ENCODE measurements at places on chromosomes 5 and 9.

- no peak for DNase-seq
Observed at GRCh38 chr5:143644727-143645126, 167.2 kb upstream of the HMHB1 start.

DNA sequence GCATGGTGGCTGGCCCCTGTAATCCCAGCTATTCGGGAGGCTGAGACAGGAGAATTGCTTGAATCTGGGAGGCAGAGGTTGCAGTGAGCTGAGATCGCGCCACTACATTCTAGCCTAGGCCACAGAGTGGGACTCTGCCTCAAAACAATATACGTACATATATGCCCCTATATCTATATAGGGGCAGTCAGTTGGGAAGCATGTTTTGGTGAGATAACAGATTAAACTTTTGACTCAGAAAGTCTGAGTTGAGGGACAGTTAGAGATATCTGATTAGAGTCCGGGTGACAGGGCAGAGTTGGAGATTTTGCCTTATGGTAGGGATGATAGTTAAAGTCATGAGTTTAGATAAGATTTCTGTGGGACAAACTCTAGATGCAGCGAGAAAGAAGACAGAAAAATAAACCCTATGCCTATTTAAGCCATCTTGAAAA, 71.8 kb upstream of the ALDH1A1 start:
- DNase-seq = no peak

- no peak for DNase-seq
Observed at GRCh38 chr5:132422720-132423437, 53.4 kb downstream of the SLC22A5 start.

- no peak for DNase-seq
Observed at GRCh38 chr9:84856181-84856632, 186.7 kb downstream of the NTRK2 start.

DNA sequence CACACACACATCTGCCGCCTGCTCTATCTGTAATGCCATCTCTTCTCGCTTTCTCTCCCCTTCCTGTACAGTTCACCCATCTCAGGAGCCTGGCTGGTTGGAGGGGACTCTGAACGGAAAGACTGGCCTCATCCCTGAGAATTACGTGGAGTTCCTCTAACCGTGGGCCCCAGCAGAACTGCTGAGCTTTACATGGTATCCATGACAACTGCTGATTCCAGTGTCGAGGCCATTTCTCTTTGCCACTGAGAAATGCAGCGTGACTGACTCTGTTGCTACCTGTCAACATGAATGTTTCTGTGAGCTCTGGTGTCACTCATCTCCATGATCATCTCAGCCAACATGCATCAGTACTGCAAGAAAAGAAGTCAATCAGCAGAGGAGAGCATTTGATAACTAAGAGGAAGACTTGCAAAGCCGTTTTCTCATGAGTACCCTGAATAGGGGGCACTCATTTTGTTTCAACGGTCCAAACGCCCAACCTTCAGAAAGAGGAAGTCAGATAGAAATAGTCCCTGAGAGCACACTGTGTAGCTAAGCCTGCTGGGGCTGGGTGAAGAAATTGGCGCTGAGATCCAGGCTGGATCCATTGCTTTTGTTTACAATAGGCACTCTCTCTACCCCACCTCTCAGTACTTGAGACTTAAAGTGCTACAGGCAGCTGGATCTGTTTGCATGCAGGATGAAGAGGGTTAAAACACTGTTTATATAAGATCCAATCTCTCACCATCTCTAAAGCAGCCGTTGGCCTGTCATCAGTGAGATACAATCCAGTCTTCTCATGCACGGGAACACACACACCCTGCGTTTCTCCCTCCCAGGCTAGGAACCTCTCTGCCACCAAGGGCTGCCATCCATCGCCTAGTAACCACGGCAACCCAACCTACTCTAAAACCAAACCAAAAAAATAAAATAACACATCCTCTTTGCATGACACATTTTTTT, 180.9 kb downstream of the NR3C1 start:
- no peak for DNase-seq

DNA sequence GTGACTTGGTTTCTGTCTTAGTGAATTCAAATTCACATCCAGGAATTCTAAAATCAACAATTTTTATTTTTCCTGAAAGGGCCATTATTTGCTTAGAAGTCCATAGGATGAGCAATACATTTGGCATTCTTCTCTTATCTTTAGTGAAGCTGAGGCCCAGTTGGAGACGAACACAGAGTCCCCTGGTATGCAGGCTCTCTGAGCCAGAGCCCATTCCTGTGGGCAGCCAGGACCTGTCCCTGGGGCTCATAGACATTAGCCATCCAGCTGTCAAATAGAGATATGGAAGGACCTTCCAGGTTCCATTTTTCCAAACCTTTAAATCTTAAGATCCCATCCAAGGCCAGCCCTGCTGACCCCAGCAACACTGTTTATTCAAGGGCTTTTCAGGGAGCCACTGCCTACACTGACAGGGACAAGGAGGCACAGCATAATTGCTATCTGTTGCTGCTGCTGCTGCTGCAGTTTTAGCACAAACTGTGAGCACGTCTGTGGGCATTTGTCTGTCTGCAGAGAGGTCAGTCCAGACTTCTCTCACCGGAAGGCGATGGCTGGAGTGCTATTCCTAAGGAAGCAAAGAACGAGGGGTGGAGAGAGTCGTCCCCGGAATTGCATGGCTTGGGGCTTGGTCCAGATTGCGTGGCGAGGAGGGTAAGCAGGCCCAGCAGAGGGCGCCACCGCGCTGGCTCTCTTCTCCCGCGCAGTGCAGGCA, 639.0 kb downstream of the CCDC171 start:
- DNase-seq = no peak

DNA sequence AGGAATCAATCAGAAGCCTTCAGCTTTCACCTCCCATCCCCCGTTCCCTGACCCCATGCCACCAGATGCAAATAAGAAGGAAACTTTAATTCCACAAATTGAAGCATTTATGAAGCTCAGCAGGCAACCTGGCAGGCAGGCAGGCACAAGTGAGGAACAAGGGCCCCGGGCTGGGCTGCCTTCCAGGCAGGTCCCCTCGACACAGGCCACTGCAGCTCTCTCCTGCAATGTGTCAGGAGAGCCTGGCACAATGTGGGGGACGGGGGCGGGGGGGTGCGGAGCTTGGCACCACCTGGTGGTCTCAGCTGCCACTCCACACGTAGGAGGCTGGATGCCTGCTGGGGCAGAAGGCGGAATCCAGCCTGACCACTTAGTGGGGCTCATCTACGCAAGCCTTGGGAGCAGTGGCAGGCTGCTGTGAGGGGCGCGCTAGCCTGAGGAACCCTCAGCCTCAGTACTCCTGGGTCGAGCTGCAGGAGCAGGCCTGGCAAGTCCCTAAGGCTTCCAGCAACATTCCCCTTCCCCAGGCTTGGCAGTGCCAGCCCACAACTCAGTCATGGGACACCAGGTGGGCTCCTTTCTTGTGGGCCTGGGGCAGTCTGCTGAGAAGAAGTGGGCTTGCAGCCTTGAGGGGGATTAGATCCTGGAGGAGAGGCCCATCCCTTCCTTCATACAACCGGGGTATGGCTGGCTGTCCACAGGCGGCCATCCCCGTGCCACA, 50.2 kb upstream of the KCNMB1 start:
- no peak for DNase-seq

GRCh38 chr5:135271533-135272310, 127.3 kb downstream of the MACROH2A1 start:
- no peak for DNase-seq

- no peak for DNase-seq
Observed at GRCh38 chr5:16871746-16872339, 64.2 kb downstream of the MYO10 start.

DNA sequence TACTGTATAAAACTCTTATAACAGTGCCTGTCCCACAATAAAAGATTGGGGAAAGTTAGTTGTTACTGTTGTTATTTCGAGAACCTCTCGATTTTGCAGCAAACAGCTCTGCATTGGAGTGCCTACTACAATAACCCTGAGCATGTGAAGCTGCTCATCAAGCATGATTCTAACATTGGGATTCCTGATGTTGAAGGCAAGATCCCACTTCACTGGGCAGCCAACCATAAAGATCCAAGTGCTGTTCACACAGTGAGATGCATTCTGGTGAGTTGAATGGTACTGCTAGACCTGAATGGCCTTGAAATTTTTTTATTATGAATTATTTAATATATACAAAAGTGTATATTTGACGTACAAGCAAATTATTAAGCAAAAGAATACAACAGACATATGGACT, 123.2 kb downstream of the TEX10 start:
- DNase-seq = no peak

- no peak for DNase-seq
Observed at GRCh38 chr5:89273289-89273688, 390.3 kb upstream of the MEF2C start.

DNA sequence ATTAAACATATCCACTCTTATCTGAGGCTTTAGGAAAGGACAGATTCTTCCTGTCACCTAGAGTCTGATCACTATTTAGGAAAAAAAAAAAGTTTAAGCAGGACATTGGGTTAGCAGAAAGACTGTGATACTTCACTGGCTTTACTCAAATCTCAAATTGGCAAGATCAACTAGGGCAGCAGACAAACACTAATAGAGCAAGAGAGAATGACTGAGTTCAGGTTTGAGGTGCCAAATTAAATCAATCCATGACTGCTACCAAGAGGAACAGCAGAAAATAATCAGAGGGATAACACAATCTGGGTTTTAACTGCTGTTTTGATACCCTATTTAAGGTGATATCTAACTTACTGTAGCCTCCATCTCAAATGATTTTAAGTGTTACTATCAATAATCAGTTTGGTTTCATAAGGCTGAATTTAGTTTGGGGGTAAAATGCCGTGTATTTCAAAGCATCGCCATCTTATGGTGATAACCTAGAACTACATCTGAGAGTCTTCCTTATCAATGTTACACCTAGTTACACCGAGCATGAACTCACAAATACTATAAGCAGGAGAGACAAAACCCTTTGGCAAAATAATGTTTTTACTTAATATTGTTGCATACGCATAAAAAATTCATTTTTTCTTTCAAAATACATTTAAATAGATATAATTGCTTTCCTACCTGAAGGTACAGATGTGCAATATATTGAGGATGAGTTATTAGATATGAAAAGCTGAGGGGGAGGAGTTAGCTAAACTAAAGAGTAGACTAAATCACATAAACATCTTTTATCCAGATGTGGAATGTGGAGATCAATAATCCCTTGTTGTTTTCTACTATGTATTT, 286.4 kb upstream of the CDH12 start:
- no peak for DNase-seq

DNA sequence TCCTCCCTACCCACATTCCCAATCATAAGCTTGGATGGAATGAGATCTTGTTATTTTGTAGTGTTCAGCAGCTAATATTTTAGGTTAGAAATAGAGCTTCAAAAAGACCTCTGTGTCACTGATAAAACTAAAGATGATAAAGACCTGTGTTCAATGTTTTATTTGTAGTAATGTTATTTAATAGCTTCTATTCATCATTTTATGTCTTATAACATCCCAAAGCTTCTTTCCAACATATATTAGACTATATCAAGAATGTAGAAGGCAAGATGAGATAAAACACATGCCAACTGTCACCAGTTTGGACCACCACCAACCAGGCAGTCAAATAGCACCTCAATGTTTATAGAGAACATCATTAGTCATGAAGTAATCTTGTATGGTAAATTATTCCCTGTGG, 409.5 kb upstream of the ITGA1 start:
- no peak for DNase-seq

DNA sequence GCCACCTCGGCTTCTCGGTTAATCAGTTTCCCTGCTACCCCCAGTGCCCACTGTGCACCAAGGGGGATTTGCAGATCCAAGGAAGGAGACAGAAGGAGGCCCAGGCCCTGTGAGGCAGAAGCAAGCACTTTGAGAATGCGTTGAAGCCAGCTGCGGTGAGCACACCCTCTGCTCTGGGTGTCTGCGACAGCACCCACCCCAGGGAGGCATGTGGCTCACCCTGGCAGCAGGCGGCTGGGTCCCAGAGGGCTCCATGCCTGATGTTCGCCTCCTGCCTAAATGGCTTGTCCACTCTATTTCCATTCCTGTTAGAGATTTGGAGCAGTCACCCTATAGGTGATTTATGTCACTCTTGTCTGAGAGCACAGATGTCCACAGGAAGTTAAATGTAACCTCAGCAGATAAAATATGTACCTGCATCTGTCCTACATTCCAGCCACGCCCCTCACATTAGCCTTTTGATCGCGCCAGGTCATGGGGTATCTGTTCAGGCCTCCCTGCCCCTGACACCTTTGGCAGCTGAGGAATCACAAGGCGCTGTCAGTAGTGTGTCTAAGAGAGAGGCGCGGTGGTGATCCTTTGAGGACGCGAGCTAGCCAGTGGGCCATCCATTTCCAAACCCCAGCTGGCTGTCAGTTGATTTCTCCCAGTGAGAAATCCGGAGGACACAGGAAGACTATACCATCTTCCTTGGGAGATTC, 28.1 kb downstream of the PTGES2 start:
- no peak for DNase-seq

DNA sequence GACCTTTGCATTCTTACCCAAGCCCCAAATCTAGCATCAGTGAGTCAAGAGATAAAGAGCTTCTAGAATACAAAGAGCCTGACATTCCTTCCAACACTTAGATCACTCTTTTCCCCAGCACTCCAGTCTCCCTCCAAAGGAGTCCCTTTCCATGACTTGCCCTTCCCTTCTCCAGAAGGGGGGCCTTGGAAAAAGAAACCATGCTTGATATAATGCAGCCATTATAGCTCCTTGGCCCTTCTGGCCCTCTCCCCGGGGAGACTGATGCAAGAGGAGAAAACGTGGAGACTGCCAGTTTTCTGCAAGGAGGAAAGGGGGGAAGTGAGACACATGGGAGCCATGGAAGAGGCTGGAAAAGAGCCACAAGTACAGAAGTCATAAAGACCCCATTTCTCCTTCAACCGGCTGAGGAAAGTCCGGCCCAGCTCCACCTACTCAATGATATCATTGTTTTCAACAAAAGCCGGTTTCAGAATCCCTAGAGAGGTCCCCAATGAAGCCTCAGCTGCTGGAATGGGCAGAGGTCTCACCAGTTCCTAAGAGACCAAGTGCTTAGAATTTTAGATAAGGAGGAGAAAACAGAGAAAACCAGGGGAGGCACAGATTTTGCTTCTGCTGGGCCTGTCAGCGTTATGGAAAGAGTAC, 29.0 kb downstream of the ADAM19 start:
- no peak for DNase-seq

DNA sequence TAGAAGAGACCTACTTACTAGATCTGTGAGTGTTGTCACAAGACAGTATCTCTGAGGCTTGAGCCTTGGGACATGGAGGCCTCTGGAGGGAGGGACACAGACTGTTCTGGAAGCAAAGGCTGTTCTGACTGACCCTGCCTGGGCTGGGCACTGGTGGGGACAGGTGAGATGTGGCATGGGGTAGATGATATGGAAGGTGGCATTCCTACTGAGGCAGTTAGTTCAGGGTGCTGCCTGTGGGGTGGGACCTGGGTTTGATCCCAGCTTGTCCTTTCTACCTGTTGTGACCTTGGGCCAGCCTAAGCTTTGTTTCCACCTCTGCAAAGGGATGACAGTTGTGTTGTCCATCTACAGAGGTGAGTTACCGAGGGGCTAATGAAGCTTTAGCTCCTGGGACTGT, 140.2 kb downstream of the C9orf50 start:
- no peak for DNase-seq

DNA sequence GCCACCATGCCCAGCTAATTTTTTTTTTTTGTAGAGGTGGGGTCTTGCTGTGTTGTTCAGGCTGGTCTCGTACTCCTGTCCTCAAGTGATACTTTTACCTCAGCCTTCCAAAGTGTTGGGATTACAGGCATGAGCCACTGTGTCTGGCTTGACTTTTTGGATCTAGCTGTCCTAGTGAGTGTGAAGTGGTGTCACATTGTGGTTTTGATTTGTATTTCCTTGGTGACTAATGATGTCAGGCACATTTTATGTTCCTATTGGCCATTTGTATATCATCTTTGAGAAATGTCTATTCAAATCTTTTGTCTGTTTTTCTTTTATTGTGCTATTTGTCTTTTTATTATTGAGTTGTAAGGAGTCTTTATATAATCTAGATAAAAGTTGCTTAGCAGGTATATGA, 53.5 kb upstream of the MCCC2 start:
- no peak for DNase-seq
